ENCODE measurements at places on chromosomes 6 and 20. TPM values are rescaled to one million over a fixed set of nuclear protein-coding genes. Genes with fewer than 3 reads are reported as not detected.
A peak's percentile ranks its signal among the peaks of the same experiment; 100 is the strongest.

Gene HSPA1L
- 1.3 TPM for polyA plus RNA-seq

Gene LIN28B
- not detected for polyA plus RNA-seq

Gene HRH3
- not detected for polyA plus RNA-seq

Gene MOXD1
- polyA plus RNA-seq, result 1.9 TPM

Gene STMND1
- polyA plus RNA-seq, result not detected

GRCh38 chr20:9617940-9618339, 103.5 kb downstream of the LAMP5 start:
- peak; percentile 72 for DNase-seq

DNA sequence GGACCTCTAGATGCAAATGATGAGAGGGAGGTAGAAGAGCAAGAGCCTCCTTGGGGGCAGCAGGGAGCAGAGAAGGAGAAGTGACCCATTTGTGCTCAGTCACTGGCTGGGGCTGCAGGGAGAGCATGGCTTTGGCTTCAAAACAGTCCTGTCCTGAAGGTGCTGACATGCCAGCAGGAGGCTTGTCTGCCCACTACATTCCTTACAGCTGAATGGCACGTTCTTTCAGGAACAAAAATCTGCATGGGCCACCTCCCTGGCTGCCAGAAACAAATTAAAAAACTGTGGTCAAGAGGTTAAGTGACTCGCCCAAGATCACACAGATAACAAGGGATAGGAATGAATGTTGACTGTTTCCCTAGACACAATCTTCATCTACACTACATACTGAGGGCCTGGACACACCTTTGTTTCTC, 188.8 kb downstream of the HIVEP2 start:
- peak; percentile 14 for DNase-seq

- peak; percentile 28 for DNase-seq
Measured at GRCh38 chr6:165439928-165440554, 130.6 kb upstream of the C6orf118 start.

GRCh38 chr6:6686748-6687601, 98.5 kb downstream of the LY86 start:
- peak; percentile 99 for DNase-seq

DNA sequence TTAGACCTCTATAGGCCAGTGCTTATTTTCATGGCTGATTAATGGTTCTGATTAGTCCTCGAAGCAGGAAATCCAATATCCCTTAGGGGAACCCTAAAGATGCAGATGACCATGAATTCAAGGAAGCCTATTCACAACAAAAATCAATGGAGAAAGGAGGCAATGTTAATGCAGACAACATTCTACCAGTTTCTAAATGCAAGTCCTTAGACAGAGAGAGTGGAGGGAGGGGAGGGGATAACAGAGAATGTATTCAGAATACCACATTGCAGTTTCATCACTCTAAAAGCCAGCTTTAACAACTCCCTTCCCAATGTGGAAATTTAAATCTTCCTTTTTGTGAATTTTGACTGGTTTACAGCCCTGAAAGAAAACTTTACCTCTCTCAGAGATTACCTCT, 87.1 kb upstream of the POU3F2 start:
- no peak for DNase-seq

DNA sequence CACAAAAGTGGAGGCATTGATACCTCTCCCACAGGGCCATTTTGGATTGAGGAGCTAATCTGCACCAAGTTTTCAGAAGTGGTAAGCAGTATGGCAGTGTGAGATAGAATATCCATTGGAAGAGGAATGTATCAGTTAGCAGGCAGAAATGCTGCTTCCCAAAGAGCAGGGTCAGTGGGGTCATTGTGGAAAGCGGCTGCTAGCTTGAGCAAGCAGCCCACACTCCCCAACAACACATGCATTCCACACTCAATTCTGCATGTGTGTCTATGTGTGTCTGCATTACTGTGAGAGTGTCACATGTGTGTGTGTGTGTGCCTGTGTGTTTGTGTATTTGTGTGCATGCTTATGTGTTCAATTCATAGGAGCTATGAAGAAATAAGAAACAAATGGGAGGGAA, 190.9 kb upstream of the FOXA2 start:
- DNase-seq, result no peak

Measured in small intestine (tissue), 16 donors.